ENCODE measurements at places on chromosomes 5 and 9.

DNA sequence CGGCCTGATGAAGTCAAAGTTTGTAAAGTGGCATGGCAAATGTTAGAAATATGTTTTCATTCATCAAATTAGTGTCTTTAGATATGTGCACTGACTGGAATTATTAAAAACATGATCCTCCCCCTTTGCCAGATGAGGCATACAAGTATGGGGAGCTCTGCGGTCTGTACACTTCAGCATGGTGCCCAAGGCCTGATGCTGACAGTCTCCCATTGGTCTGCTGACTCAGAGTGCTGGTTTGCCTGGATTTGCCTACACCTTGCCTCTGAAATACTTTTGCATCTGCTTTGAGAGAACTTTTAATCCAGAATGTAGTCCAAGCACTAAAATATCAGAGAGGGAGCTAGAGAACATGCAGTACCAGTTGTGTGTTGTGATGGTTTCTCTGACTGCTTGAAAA lies 354.3 kb upstream of the ACTBL2 start:
- no peak for DNase-seq

- DNase-seq, result no peak
Measured at GRCh38 chr5:103346162-103346748, 87.7 kb downstream of the MACIR start.

DNA sequence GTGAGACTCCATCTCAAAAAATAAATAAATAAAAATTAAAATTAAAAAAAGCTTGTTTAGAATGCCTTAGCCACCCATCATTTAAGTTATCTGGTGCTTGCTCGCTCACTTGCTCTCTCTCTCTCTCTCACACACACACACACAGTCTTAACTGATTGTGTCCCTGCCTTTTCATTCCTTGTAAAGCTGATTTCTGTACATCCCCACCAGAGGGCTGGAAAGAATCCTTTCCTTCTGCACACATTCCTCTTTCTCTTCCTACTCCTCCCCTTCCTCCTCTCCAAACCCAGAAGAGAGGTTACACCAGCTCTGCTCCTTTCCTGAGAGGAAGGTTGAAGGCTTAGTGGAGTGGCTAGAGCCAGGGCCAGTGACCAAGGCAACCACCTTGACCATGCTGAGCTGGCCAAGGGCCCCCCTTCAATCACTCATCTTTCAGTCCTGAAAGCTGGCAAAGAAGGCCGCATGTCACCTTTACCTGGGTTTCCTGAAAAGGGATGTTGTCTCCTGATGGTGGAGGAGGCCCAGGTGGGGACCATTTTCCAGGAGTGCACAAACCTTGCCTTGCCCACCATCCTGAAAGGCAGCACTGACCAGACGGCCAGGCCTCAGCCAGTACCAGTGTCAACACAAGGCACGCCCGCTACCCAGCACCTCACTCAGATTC lies 25.6 kb downstream of the STK10 start:
- DNase-seq, result no peak

DNA sequence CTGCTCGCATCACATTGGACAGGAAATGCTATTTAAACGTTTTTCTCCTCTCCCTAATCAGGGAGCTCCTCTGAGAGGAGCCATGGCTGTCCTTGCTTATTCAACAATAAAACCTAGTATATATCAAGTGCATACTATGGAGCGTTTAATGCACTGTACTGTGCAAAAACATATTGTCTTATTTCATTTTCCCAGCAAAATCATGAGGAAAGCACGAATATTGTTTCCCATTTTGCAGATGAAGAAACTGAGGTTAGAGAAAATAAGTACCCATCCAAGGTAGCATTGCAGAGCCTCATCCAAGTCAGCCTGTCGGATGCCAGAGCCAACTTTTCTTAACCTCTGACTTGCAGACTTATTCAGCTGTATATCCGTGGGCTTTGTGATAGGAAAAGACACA lies 7.6 kb upstream of the EBF1 start:
- no peak for DNase-seq

GRCh38 chr9:77819657-77820056 lies 171.5 kb upstream of the GNA14 start:
- no peak for DNase-seq

DNA sequence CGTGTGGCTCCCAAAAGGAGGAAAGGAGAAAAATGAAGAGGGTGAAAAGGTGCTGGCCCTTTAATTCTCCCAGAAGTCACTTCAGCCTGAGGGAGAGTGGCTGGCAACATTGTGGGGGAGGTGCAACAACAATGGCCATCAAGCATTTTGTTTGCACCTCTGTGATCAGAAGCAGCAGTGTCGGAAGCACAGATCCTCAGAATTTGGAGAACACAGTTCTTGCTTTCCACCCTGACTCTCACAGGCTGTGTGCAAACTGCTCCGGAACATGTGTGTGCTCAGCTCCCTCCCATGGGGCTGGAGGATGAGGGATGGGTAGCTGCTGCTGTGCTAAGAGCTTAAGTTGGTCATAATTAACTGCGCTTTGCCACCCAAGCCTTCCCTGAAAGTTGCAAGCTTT lies 127.1 kb downstream of the DPYSL3 start:
- DNase-seq, result no peak

- DNase-seq, result no peak
Measured at GRCh38 chr5:96408210-96408777, 24.8 kb downstream of the PCSK1 start.

GRCh38 chr9:20980832-20981455 lies 50.5 kb downstream of the HACD4 start:
- no peak for DNase-seq

GRCh38 chr5:179307013-179307800 lies 38.1 kb downstream of the ADAMTS2 start:
- no peak for DNase-seq

GRCh38 chr5:71786337-71787055 lies 67.4 kb downstream of the CARTPT start:
- no peak for DNase-seq

DNA sequence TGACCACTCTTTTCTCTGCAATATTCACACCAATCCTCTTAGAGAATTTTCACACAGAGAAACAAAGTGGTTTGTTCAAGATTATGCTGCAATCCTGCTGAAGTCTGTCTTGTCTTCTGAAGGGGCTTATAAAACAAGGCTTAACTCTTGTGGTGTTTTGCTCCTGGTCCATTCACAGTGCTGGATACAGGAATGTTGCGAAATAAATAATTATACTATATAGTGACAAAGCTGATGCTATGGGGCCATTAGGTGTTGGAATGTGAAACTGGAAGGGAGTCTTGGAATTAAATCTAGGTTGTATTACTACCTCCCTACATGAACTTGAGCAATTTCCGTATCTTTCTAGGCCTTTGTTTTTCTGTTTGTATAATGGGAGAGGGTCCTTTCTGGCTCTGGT lies 170.2 kb downstream of the TRIM32 start:
- no peak for DNase-seq

DNA sequence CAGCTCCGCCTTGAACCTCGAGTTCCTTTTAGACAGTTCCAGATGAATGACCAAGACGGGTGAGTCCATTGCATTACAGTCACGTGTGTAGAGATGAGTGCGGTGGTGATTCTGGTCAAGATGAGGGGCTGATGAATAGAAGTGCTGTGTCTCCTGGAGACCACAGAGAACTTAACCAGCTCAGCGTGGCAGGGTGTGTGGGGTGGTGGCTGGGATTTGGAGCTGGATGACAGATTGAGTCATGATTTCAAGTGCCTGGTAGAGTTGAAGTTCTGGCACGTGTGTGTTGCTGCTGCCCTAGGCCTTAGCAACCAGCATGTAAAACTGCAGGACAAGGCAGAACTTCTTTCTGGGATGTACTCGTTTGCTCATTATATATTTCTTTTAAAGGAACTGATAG lies 53.3 kb downstream of the PRRC2B start:
- DNase-seq, result no peak
